ENCODE measurements at places on chromosomes 5 and 9.

DNA sequence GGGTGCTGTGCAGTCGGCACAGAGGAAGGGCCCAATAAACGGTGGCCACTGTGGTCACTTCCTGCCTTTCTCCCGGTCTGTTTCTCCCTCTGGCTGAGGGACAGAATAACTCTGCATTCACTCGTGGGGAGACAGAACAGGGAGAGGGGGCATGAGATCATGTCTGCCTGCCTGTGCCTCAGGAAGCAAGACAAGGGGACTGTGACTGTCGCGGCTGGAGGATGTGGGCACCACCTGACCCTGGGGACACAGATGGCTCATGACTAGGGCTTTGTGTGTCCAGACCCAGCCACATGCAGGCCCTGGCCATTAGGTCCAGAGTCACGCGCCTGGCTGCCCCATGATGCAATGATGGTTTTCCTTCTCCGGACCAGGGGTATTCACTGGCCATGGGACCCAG lies 5.8 kb downstream of the TRUB2 start:
- DNase-seq: no peak

- DNase-seq: no peak
Observed at GRCh38 chr9:111298111-111298510, 31.9 kb downstream of the OR2K2 start.

DNA sequence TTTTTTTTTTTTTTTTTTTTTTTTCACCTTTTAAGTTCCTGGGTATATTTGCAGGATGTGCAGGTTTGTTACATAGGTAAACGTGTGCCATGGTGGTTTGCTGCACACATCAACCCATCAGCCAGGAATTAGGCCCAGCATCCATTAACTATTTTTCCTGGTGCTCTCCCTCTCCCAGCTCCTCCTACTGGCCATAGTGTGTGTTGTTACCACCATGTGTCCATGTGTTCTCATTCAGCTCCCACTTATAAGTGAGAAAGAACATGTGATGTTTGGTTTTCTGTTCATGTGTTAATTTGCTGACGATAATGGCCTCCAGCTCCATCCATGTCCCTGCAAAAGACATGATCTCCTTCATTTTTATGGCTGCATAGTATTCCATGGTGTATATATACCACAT lies 350.5 kb downstream of the MAN2A1 start:
- no peak for DNase-seq

- no peak for DNase-seq
Observed at GRCh38 chr5:3542158-3542557, 53.5 kb upstream of the IRX1 start.

GRCh38 chr5:91419571-91420537 lies 36.7 kb upstream of the ARRDC3 start:
- peak; percentile 32 for DNase-seq

Data from NCI-H748 treated with DMSO at 0.1 percent for 48 hours (cell line).